ENCODE measurements at places on chromosomes 6 and 20.

GRCh38 chr20:35299780-35300179, 7.6 kb upstream of the FAM83C start:
- no peak for DNase-seq

GRCh38 chr20:49751397-49751736, 37.7 kb upstream of the B4GALT5 start:
- no peak for DNase-seq

GRCh38 chr6:43992783-43993644, 134.2 kb downstream of the MRPL14 start:
- DNase-seq: no peak

GRCh38 chr20:50635014-50635557, 56.3 kb downstream of the RIPOR3 start:
- DNase-seq: no peak

GRCh38 chr6:82111114-82111513, 136.4 kb downstream of the IBTK start:
- no peak for DNase-seq

DNA sequence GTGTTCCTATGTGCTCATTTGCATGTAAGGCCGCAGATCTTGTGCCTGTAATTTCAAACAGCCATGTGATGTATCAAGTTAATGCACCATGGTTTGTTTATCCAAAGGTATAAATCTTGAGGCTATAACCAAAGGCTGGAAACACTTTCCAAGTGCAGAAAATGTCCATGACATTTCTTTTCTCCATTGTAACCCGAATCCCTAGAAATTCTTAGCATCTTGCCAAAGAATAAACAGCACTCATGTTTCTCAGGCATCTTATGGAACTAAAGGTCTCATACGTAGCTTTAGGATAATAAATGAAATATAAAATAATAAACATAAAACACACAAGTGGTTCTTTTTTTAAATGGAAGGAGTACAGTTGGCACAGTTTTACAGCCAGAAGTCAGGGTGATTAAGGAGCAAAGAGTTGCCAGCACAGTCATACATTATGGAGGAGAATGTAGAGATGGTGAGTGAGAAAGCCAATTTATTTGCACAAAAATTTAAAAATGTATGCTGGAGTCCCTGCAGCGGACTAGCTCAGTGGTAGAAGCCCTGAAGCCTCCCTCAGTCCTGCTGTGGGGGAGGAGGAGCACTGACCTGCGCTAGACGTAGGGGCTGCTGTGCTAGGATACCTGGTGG, 18.0 kb downstream of the CDH26 start:
- DNase-seq: no peak

Measured in activated CD8-positive, alpha-beta memory T cell treated with anti-CD3 and anti-CD28 coated beads for 4 hours (primary cell).